Dorsolateral prefrontal cortex (tissue), 122 donors: ENCODE measurements at places on chromosomes 6 and 20. TPM values are rescaled to one million over a fixed set of nuclear protein-coding genes. Genes with fewer than 3 reads are reported as not detected.

Gene MOG
- 194 TPM for total RNA-seq

Gene TMEM244
- 3.9 TPM for total RNA-seq

Gene PAK5
- total RNA-seq: 23.3 TPM

Gene MTO1
- 34.5 TPM for total RNA-seq

Gene SIRPD
- total RNA-seq: not detected

Gene ADGRG6
- 2.7 TPM for total RNA-seq

Gene TREML2
- not detected for total RNA-seq

Gene TCP1
- 190 TPM for total RNA-seq

Gene MAS1
- total RNA-seq: 8.0 TPM

DNA sequence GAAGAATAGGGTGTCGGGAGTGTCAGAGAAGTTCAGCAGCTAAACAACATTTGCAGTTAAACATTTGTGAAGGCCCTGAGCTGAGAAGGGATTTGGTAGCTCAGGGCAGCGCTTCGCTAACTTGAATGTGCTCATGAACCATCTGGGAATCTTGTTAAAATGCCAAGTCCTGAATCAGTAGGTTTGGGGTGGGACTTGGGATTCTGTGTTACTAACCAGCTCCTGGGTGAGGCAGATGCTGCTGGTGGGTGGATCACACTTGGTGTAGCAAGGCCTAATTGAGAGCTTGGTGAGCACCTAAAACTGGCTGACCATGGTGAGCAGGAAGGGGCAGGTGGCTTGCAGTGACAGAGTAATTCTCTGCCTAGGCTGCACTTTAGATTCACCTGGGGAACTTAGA, 5.9 kb downstream of the PTPRA start:
- peak; percentile 51 for DNase-seq

DNA sequence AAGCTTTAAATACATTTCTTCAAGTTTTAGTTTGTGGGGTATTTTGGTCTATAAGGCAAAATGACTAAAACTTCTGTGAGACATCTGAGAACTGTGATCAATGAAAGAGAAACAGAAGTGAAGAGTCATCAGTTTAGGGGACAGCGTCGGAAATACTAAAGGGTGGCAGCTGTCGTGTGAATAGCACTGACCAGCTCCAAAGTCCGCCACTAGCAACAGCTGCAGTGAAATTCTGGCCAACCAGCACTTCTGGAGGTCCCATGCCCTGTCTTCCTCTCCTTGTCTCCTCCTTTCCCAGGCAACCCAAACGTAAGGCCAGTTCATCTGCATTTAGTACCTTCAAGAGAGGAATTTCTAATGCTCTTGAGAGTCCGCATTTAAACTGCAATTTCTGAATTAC, 87.5 kb downstream of the DACT2 start:
- DNase-seq: no peak

DNA sequence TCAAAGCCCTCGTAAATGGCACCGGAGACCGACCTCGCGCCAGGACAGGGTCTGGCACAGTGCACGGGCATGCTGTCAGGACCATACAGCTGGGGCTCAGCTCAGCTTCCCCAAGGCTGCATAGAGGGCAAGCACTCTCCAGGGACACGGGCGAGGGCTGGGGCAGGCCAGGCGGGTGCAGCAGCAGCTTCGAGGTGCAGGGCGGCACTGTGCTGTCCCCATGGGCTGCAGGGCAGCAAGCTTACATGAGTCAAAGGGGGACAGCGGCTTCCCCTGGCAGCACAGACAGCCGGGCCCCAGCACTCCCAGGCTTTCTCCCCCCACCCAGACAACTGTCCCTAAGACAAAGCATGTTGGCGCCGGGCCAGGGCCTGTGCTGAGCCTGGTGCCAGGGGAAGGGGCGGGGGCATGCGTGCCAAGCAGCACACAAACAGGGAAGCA, 25.7 kb downstream of the PSMG4 start:
- peak; percentile 37 for DNase-seq

GRCh38 chr6:135537741-135538301, 40.3 kb upstream of the AHI1 start:
- no peak for DNase-seq

GRCh38 chr6:43469947-43470346, 7.4 kb upstream of the TJAP1 start:
- DNase-seq: no peak

DNA sequence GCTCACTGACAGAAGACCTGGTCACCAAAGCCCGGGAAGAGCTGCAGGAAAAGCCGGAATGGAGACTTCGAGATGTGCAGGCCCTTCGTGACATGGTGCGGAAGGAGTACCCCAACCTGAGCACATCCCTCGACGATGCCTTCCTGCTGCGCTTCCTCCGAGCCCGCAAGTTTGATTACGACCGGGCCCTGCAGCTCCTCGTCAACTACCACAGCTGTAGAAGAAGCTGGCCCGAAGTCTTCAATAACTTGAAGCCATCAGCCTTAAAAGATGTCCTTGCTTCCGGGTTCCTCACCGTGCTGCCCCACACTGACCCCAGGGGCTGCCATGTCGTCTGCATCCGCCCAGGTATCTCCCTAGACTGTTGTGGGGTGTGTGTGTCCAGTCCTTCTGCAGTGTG, 4.4 kb downstream of the TTPAL start:
- no peak for DNase-seq

- no peak for DNase-seq
These were observed 40.1 kb downstream of the SLC24A3 start for GRCh38 chr20:19252451-19253120.

DNA sequence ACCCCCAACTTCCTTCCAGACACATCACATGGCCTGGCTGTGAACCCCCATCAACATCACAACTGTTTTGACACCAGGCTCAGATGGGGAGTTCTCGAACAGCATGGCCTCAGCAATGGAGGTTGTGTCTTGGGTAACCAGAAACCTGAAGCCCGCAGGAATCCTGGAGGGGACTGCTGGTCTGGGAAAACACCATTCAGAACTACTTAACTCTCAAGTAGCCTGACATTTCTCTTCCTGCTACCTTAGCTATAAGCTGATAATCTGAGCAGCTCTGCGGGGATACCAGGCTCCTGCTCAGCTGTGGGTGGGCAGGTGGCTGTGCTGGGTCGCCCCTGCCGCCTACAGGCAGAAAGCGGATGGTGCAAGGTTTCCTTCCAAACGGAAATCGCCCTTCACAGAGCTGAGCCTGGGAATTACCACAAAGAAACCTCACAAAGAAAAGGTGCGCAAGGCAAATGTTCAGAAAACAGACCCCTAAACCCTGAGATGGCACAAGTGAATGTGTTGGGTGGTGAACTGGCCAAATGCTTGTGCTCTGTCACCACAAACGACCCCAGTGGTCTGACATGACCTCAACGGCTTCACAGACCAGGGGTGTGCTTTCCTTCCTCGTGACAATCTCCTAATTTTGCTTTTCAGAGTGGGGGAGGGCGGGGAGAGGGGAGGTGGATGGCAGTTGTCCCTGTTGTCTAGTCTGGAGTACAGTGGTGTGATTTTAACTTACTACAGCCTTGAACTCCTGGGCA, 29.5 kb downstream of the SNX5 start:
- DNase-seq: peak; percentile 56

GRCh38 chr20:40639676-40640355, 49.2 kb downstream of the MAFB start:
- no peak for DNase-seq

DNA sequence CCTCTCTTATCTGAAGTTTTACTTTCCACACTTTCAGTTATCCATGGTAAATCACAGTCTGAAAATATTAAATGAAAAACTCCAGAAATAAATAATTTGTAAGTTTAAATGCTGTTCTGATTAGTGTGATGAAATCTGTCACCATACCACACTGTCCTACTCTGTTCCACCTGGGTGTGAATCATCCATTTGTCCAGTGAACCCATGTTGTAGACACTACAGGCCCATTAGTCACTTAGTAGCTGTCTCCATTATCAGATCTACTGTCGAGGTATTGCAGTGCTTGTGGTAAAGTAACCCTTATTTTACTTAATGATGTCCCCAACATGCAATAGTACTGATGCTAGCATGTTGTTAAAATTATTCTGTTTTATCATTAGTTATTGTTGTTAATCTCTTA, 29.2 kb upstream of the MMS22L start:
- DNase-seq: no peak

- DNase-seq: no peak
These were observed 22.4 kb upstream of the UTRN start for GRCh38 chr6:144262470-144263369.

GRCh38 chr6:123895806-123896205, 92.1 kb downstream of the NKAIN2 start:
- DNase-seq: no peak

GRCh38 chr20:11895861-11896387, 21.8 kb upstream of the BTBD3 start:
- no peak for DNase-seq

- DNase-seq: no peak
These were observed 128.2 kb downstream of the GPX5 start for GRCh38 chr6:28653876-28654275.

DNA sequence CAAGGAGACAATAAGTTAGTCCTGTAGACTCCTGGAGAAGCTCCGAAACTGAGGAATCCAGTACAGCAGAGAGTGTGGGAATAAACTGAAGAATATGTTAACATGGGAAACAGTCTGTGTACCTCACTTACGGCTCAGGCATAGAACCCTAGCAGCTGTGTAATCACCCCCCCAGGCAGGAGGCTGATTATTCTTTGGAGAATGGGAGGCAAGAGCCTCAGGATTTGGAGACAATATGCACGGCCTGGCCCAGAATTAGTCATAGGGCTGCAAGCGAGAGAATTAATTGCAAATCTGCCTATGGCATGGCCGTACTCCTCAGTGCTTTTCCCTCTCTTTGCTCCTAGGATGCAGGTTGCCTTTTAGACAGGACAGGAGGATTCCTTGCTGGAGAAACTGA, 27.5 kb upstream of the FYN start:
- no peak for DNase-seq

GRCh38 chr6:12048609-12049008, 36.5 kb downstream of the HIVEP1 start:
- no peak for DNase-seq

DNA sequence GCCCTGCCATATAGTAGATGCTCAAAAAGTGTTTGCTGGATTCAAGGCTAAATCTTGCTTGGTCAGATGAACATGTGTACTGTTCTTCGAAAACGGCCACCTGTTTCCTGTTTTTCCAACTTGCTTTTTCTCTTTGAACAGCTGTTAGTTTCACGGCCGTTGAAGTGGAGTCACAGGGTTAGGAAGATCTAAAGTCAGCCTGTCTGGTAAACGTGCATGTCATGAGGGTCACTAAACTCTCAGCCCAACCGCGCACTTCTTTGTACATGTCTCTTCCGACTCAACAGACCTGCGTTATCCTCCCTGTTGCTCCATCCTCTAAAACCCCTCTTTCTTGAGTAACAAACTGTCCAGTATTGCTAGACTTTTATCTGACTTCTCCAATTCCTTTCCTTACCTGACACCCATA, 93.2 kb upstream of the MAN1A1 start:
- no peak for DNase-seq

GRCh38 chr6:158439255-158439654, 120.6 kb upstream of the TMEM181 start:
- DNase-seq: no peak

DNA sequence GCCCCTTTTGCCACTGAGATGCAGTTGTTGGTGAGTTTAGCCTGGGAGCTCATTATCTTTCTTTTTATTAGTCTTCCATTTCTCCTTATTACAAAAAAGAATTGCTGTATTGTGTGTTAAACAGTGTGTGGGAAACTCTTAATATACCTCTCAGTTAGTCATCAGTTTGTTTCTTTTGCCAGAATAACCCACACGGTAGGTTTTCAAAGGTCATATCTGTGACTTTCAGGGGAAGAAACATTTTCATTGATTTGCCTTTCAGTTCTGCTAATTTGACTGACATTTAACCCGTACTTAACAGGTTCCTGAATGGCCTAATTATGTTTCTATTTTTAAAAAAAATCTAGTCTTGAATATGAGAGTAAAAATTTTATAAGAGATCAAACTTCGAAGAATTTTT, 145.3 kb downstream of the KHDC1L start:
- DNase-seq: no peak

DNA sequence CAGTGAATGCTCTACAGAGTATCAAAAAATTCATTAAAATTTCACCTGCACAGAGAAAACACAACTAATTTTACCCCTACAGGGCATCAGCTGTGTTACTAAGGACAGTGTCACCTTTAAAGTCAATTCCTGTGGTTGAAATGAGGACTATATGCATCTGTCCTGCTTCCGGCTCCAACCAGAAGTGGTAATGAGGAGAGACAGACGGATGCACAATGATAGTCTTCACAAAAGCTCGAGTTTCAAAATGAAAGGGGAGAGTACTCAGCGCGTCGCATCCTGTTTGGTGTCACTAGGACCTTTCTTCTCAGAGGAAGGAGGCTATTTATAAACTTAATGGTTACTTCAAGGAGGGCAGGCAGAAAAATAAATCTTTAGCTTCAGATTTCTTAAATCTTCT, 86.5 kb downstream of the LYRM4 start:
- DNase-seq: peak; percentile 25

DNA sequence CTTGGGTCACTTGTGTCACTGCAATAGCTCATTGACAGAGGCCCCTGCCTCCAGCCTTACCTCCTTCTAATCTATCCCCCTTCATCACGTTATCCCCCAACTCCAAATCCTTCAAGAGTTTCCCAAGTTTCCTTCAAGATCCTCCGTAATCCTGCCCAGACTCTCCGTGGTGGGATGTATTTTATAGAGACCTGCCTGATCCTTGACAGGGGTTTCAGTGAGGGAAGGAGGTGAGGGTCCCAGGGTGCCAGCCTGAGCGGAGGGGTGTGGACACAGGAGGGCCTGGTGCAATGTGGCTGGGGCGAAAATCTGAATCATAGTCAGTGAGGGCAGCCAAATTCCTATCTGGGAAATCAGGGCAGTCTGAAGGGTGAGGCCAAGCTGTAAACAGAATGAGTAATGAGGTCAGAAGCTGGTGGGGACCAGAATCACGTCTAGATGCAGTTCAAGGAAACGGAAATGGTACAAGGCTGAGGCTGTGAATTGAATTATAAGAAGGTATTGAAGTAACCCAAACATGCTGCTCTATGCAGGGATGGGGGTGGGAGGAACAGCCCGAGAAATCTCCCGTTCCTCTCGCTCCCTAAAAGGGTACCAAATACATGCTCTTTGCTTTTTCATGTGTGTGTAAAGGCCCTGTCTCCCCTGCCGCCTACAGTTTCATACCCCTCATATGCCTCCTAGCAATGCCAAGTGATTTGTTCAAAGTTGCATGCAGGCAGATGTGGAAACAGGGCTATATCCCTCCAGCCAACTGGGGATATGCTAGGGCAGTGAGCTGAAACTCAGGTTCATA, 35.4 kb upstream of the PIM1 start:
- no peak for DNase-seq

DNA sequence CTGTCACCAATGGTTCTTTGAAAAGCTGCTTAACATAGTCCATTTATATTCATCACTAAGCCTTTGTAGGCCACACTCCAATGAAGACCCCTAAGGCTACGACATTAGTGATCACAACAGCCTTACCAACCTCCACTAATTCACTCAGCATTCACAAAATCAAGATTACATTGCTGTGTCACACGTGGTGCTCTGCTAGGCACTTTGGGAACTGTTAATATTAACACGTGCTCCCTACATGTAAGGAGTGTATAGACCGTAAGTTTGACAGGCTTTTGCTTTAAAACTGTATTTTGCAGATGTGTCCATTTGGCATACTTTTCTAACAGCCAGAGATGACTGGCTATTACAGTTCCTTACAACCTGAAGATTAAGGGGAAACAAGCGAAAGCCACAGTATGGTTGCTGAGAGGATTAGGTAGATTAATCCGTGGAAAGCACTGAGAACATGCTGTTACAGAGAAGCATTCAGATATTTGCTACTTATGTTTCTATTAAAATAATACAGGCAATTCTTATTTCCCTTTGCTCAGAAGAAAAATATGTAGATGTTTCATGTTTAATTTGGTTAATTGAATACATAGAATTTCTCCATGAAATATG, 69.7 kb downstream of the SAMD3 start:
- no peak for DNase-seq
